ENCODE measurements at places on chromosomes 6 and 20.

DNA sequence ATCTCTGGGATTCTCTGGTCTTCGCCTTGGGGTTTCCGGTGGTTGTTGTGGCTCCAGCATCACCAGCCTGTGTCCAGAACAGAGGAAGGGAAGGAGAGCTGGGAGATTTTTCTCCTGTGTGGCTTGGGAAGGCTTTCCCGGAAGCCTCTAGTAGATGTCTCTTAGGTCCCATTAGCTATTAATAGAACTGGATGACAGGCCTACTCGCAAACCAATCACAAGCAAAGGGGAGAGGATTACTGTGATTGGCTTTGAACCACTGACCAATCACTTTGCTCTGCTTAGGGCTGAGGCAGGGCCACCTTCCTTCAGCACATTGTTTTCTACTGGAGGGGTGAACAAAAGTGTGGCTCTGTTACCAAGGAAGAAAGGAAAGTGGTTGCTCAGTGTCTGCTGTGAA is 203.4 kb upstream of the SULF2 start:
- no peak for DNase-seq

DNA sequence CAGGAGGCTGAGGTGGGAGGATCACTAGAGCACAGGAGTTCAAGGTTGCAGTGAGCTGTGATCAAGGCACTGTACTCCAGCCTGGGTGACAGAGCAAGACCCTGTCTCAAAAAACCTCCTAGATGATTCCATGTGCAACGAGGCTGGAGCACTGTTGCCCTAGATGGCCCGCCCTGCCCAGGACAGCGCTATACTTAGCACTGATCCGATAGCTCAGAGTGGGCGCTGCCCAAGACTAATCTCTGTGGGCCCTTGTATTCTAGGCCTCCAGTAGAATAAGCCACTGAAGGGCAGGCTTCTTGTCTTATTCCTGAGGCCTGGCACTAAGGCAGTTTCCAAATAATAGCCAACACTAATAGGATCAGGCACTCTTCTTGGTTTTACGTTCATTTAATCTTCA is 41.0 kb downstream of the STK35 start:
- DNase-seq = no peak

GRCh38 chr6:74912234-74912633 is 293.6 kb downstream of the COL12A1 start:
- DNase-seq = no peak

- DNase-seq = no peak
Measured at GRCh38 chr6:107186047-107186446, 70.7 kb upstream of the BEND3 start.

- DNase-seq = no peak
Measured at GRCh38 chr6:7993952-7994351, 70.2 kb downstream of the BLOC1S5 start.

DNA sequence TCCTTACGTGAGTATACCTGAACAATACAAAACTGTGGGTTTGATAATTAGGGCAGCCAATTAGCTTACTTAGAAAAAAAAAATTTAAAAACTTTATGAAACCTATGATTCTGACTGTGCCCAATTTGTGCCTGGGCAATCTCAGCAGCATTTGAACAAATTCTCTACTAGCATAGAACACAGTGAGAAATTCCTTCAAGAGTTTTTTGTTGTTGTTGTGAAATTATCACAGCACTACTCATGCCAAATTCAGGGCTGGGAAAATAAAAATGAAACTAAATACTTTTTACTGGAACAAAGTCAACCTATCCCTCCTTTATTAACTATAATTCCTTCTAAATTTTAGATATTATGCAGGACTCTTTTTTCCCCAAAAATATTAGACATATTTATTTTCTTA is 42.9 kb downstream of the POU3F2 start:
- no peak for DNase-seq

DNA sequence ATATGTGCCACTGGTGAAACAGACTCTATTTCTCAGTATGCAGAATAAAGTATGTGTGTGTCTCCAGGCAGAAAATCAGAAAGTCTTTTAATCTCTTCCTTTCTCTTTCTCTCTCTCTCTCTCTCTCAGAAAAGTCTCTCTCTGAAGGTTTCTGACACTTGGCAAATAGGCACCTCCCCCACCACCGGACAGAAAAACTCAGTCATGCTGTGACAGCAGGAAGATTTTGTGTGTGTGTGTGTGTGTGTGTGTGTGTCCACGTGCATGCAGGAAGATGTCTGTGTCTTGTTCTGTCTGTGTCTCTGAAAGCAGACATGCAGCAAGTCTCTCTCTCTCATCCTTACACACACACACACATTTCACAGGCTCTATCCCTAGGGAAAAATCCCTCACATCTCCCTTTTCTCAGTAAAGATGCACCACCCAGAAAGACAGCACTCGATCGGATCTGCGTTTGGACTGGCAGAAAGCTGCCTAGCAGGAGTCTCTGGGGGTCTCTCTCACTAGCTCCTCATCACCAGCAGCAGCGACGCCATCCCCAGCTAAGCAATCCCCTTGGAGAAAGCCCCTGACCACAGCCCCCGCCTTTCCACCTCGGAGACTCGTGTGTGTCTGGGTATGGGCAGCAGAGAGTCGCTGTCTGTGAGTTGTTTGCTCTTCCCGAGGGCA is 98.3 kb downstream of the EDN3 start:
- no peak for DNase-seq

DNA sequence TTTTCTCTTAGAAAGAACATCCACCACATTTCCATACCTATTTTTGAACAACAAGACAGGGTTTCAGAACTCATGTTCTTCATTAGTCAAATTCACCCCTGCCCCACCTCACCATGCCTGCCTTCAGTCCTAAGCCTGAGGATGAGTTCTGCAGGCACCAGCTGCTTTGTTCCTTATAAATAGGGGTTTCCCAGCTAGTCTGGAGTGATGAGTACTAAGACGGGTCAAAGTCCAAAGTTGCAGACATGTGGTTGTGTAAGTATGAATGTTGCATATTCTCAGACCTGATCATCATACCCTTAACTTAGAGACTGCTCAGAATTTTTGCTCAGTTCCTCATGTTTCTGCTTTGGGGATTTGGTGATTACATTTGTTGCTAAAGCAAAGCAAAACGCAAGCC is 257.7 kb upstream of the CDYL start:
- DNase-seq = no peak

DNA sequence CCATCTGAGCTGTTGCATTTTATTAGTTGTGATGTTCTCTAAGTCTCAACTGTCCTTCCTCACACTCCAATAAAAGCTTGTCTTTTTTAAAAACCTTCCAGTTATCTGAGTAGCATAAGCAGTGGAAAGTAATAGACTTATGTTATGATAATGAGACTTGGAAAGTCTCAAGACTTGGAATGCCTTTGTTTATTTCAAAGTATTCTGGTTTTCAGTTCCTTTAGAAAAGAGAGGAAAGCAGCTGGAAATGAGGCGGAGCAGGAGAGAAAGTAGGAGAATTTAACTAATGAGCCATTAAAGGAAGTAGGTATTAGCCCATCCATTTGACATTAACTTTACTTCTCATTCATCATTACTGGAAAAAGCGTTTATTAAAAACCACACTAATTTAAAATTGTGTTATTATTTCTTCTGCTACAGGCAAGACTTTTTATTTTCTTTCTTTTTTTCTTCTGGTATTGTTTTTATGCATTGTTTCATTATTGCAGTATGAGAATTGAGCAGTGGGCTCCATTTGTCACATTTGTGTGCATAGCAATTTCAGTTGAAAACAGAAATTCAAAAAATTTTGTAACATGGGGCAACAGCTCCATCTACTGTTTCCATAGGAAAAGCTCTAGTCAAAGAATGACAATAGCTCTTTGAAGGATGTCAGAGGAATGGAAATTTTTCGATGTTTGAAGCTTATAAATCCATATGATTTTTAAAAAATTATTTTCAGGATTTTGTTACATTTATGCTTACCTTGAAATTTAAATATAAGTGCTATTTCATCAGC is 194.8 kb downstream of the COL9A1 start:
- no peak for DNase-seq

- DNase-seq = no peak
Measured at GRCh38 chr6:16789329-16790038, 28.2 kb upstream of the ATXN1 start.

GRCh38 chr20:63518351-63518861 is 2.2 kb upstream of the PPDPF start:
- no peak for DNase-seq

DNA sequence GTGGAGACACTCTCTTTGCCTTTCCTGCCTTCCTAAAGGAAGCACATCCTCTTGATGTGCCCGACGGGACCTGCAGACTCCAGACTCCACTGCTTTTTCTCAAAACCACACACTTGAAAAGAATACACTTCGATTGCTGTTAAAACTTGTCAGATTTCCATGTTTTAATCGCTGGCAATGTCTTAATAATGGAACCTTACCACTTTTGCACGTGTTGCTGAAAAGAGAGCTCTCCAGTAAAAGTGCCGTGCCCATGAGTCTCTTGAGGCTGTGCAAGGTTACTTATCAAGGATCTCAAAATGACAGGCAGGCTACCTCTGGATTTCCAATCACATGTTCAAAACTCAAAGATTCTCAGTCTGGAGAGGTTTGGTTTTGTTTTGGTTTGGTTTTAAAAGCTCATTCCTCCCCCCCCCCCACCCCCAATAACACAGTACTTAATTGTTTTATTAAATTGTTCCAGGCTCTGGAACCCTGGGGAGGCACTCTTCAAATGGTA is 12.0 kb upstream of the TFAP2A start:
- no peak for DNase-seq

DNA sequence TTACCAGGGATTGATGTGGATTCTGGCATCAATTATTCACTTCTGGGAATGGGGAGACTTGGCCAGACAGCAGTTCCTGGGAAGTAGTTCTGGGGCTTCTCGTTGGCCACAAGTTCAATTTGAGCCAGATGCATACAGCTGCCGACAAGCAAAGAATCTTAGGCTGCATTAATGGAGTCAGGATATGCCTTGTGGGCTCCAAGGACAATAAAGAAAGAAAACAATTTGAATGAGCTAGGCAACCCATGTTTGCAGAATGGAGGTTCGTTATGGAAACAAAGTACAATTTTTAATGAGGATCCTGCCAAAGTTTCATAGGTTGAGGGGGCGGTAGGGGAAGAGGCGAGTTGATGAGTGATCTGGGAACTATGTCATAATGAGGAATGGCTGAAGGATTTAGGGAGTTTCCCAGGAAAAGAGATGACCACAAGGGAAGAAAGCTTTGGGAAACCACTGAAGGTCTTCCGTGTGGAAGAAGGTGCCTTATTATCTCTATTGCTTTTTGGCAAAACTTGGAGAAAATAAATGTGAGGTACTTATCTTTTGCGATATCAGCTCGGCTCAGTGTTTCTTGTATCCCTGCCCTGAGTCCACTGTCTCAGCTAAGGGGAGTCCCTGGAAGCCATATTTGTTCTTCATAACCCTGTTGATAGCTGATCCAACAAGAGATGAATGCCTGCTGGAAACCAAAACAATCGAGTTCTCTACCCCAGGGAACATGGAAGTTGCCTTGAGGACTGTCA is 181.0 kb upstream of the ZNF217 start:
- DNase-seq = no peak

GRCh38 chr20:57621421-57622200 is 1.4 kb upstream of the ZBP1 start:
- DNase-seq = no peak

GRCh38 chr20:50854506-50855249 is 59.8 kb downstream of the BCAS4 start:
- no peak for DNase-seq

DNA sequence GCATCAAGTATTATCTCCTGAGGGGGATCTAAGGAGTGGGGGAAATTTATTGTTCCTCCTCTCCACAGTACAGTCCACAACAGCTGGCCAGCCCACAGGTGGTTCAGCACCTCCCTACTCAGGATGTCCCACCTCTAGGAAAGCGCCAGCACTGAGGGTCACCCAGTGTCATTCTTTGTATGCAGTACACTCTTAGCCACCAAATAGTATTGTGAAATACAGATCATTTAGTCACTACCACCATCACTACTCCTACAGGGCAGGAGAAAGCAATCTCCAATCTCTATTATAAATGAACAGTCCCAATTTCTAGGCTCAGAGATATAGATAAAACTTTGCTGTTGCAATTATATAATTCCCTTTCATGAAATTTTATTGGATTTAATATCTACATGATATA is 6.3 kb upstream of the ZNF76 start:
- no peak for DNase-seq

- no peak for DNase-seq
Measured at GRCh38 chr6:139051396-139052060, 23.0 kb downstream of the ABRACL start.

GRCh38 chr6:2623295-2623694 is 127.4 kb downstream of the MYLK4 start:
- DNase-seq = no peak

DNA sequence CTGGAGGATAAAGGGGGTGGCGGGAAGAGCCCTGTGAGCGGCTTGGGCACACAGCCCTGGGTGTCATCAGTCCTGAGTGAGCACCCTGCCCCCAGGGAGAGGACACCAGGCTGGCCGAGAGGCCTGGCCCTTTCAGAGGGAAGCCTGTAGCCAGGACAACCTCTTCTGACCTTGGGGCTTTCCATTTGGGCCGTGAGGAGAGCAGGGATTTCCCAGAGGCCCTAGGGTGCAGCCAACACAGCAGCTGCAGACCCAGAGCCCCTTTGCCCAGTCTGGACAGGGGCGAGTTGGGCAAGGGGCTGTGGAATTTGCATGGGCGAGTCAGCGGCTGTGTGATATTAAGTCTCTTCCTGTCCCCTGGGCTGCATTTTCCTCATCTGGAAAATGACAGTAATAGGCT is 6.3 kb downstream of the MAP1LC3A start:
- DNase-seq = no peak

DNA sequence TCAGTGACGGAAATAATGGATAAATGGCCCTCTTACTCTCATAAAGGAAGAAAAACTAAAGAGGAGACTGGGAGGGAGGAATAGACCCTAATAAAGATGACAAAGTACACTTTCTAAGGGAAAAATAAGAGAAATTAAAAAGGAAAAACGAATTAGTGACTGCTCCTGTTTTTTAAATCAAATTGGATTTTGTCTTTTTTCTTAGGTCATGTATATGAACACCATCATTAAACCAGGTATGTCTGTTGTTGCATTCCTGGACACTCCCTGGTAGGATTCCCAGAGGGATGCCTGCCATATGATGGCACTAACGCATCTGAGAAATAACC is 59.4 kb upstream of the BTN3A2 start:
- DNase-seq = no peak

- no peak for DNase-seq
Measured at GRCh38 chr6:37860226-37860839, 40.8 kb downstream of the ZFAND3 start.
